ENCODE measurements at places on chromosomes 1 and 21.

DNA sequence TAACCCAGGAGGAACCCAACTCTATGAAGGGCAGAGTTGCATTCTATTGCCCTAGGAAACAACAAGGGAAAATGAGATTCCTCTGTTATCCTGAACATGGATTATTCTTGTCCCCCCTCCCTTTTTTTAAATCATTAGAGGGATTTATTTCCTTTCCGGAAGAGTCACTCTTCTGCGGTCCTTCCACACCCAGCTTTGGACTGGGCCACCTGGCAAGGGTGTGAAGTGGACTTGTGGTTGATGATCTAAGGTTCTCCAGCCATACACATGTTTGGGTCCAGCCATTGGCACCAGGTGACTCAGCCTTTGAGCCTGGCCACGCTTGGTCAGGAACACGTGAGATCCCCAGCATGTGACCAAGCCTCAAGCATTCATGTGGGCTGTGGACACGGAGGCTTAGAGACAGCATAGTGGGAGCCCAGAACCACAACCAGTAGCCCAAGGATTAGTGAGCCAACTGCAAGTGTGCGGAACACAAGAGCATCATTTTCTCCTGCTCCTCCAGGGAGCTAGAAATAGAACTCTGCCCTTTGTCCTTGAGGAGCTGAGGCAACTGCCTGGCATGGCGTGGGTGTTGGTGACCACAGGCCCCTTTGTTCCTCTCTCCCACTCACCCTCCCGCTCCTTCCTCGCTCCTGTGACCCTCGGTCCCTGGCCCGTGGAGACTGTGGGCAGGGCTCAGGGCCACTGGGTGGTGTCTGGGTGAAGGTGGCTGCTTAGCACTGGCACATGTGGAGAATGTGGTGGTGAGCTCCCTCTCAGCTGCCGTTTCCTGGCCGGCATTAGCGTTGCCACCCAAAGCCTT lies 50.1 kb downstream of the NENF start:
- peak; percentile 37 for DNase-seq

DNA sequence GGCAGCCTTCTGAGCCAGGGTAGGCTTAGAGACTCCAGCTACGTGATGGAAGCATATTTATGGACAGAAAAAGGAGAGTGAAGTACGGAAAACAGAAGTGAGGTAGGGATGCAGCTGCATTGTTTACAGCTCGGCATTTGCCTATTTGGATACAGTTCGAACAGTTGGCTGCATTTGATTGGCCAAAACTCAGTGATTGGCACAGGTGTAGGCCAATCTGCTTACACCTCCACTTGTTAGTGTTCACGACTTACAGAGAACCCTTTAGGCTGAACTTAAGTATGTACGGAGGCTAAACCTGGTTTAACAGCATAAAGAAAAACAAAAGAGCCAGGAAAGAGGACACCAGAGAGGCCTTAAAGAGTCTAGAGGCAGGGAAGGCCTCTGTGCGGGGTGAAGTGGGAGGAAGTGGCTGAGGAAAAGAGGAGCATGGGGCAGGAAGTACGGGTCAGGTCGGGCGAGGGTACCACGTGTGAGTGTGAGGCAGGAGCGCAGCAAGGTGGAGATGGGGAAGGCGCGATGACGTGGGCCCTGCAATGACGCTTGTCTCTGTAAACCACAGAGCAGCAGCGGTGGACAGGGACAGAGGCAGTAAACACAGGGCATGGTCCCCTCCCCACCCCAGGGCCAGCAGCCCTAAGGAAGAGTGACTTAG lies 32.0 kb downstream of the RSPH1 start:
- no peak for DNase-seq

- no peak for DNase-seq
Measured at GRCh38 chr1:39491146-39491921, at the start of gene BMP8A. BMP8A (plus strand) TSS chr1:39491636; CDS start chr1:39491992, 356 bp downstream.

GRCh38 chr21:42406201-42406621 lies 2.5 kb downstream of the UBASH3A start:
- no peak for DNase-seq

GRCh38 chr1:28845786-28846543 lies 34.0 kb downstream of the OPRD1 start:
- no peak for DNase-seq
